Stomach (tissue), 19 donors: ENCODE measurements at places on chromosomes 16 and 17. TPM values are rescaled to one million over a fixed set of nuclear protein-coding genes. Genes with fewer than 3 reads are reported as not detected.
A peak's percentile ranks its signal among the peaks of the same experiment; 100 is the strongest.

DNA sequence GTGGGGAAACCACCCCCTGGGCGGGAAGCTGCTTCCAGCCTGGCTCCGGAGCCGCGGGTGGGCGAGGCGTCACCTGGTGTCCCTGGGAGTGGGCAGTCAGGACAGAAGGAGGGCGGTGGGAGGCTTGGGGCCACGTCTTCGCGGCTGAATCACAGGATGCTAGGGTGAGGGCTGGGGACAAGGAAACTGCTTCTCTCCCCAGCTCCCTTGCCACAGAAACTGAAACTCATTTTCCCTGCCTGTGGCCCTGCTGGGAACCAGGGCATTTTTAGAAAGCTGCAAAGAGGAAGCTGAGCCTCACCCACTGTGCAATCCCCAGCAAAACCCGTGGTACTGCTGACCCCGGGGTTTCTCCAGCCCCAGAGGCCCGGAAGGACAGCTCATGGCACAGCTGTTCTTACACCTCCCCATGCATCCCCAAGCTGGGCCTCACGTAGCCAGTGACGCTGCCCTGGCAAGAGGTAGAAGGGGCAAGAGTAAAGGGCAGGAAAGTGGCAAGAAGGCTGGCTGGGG is 8.2 kb downstream of the RHBDF2 start:
- peak; percentile 68 for DNase-seq
- no peaks in the 10 kb centered on the region for H3K36me3 ChIP-seq
- H3K4me1 ChIP-seq: peaks cover 46% of the 10 kb centered on the region
- H3K27me3 ChIP-seq: no peaks in the 10 kb centered on the region
- H3K4me3 ChIP-seq: peak overlapping the region; percentile 20

DNA sequence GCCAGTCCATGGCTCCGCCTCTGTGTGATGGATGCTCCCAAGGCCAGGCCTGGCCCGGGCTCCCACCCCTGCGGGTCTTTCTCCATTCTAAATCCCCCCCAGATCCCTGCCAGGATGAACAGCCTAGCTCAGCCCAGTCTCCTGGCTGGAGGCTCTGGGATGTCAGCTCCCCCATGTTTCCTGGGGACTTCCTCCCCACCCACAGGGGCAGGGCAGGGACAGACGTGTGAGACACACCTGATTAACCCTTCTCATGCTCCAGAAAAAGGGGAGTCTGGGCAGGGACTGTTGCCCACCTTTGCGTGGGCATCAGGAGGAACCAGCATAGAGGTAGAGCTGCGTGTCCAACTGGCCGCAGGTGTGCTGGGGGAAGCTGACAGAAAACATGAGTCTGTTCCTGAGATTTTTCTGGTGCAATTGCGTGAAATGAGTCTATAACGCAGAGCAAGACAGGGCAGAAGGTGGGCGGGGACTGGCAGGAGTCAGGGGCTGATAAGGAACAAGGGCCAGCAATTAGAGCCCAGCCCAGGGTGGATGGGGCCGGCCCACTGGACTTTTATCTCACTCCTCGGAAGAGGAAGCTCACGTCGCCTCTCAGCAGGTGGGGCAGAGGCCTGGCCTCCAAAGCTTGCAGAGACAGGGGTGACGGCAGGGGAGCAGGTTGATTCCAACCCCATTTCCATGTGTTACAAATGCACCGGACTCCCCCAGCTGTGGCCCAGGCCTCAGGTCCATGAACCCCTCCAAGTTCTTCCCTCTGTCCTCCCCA is 238.2 kb downstream of the RBFOX3 start:
- DNase-seq: peak; percentile 52
- no peaks in the 10 kb centered on the region for H3K36me3 ChIP-seq
- H3K27ac ChIP-seq: no peak overlapping the region
- no peak overlapping the region for H3K4me3 ChIP-seq
- no peaks in the 10 kb centered on the region for H3K4me1 ChIP-seq
- peaks cover 97% of the 10 kb centered on the region for H3K27me3 ChIP-seq

DNA sequence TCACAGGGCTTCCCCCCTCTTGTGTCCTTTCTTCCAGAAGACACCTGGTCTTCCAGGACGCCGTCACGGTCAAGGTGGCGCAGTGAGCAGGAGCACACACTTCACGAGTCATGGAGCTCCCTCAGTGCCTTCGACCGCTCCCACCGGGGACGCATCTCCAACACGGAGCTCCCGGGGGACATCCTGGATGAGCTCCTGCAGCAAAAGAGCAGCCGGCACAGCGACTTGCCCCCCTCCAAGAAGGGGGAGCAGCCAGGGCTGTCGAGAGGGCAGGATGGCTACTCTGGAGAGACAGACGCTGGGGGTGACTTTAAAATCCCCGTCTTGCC is 199.6 kb downstream of the KATNIP start:
- DNase-seq: no peak
- H3K4me3 ChIP-seq: no peak overlapping the region
- no peaks in the 10 kb centered on the region for H3K27me3 ChIP-seq
- H3K36me3 ChIP-seq: peaks cover 55% of the 10 kb centered on the region

GRCh38 chr17:5631958-5632590 is 47.8 kb upstream of the NLRP1 start:
- DNase-seq: no peak
- H3K27ac ChIP-seq: no peak overlapping the region
- no peaks in the 10 kb centered on the region for H3K36me3 ChIP-seq

DNA sequence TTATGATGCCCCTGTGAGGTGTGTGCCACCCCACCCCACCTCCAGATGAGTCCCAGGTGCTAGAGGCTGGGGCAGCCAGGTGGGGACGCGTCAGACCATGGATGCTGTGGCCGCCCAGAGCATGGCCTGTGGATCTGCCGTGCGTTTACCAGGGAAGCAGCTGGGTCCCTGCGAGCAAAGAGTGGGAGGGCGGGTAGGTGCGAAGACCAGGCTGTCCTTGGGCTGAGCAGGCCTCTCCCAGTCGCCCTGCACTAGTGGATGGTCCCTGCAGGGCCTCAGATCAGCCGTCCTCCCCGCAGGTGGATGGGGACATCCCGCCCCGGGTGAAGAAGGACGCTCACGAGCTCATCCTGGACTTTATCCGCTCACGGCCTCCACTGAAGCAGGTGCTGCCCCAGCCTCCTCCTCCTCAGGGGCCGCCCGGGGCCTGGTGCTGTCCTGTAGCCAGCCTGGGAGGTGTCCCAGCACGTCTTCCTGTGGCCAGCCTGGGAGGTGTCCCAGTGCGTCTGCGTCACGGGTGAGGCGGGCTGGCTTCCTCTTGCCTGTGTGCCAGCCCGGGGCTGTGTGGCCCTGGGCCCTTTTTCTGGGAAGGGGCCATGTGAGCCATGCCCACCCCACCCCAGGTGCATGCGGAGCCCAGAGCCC is 18.0 kb upstream of the TCF25 start:
- no peak overlapping the region for H3K27ac ChIP-seq
- H3K4me1 ChIP-seq: no peaks in the 10 kb centered on the region
- H3K27me3 ChIP-seq: no peaks in the 10 kb centered on the region
- no peak for DNase-seq
- H3K4me3 ChIP-seq: no peak overlapping the region

DNA sequence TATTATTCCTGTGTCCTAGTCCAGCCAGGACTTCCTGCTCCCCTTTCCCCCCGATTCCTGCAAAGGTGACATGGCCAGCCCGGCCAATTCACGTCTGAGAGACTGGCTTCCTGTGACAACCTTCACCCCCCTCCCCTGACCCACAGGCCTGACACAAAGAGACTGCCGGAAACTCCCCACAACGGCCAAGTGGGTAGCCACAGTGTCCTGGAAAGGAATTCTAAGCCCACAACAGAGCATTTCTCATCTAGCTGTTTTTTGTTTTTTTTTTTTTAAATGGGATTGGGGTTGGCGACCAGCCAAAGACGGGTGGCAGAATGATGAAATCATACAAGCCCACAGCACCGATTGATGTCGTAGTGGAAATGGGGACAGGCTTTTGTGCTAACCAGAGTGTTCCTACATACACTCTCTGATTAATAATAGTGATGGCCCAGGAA is 2.8 kb upstream of the XAF1 start:
- DNase-seq: no peak
- H3K4me3 ChIP-seq: no peak overlapping the region
- peak overlapping the region; percentile 67 for H3K27ac ChIP-seq
- no peaks in the 10 kb centered on the region for H3K36me3 ChIP-seq

DNA sequence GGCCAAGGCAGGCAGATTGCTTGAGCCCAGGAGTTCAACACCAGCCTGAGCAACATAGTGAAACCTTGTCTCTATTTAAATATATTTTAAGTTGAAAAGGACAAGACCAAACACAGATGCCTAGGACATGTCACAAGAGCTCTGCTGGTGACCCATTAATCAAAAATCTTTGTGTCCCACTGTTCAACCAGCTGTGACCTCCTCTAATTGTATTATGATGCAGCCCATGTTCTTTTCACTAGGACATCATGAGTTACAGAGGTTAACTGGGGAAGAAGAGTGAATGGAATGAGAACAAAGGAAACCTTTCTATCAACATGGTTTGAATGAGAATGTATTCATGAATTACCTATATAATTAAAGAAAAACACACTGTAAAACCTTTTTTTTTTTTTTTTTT is 7.0 kb downstream of the EFTUD2 start:
- no peak for DNase-seq
- no peak overlapping the region for H3K4me3 ChIP-seq
- no peaks in the 10 kb centered on the region for H3K27me3 ChIP-seq

GRCh38 chr16:56475201-56475600 is 23.8 kb downstream of the OGFOD1 start:
- H3K4me3 ChIP-seq: no peak overlapping the region
- peaks cover 95% of the 10 kb centered on the region for H3K36me3 ChIP-seq
- no peak overlapping the region for H3K27ac ChIP-seq
- no peaks in the 10 kb centered on the region for H3K27me3 ChIP-seq
- H3K4me1 ChIP-seq: no peaks in the 10 kb centered on the region

The EVI2B gene
- 4.6 TPM for polyA plus RNA-seq

The ZNF771 gene
- polyA plus RNA-seq: 6.5 TPM
